ENCODE measurements at places on chromosomes 1 and 21.
A peak's percentile ranks its signal among the peaks of the same experiment; 100 is the strongest.

DNA sequence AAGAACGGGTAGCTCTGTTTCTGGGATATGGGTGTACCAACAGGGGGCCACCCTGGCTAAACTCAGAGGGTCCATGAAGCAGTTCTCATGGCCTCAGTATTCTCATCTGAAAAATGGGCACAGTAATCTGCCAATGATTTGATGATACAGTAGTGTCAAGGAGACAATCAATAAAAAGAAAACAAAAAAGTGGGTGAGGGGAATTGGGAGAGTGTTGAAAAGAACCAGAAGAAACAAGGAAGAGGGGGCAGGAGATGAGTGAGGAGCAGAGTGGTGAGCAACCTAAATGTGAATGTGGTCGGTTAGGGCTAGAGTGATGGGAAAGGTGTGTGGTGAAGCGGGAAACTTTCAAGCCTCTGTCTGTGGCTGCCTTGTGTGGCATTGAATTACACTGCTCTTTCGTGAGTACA lies 2.0 kb downstream of the SLAMF7 start:
- DNase-seq: peak; percentile 38

- DNase-seq: no peak
Observed at GRCh38 chr21:34970167-34970500, 79.0 kb downstream of the RUNX1 start.

DNA sequence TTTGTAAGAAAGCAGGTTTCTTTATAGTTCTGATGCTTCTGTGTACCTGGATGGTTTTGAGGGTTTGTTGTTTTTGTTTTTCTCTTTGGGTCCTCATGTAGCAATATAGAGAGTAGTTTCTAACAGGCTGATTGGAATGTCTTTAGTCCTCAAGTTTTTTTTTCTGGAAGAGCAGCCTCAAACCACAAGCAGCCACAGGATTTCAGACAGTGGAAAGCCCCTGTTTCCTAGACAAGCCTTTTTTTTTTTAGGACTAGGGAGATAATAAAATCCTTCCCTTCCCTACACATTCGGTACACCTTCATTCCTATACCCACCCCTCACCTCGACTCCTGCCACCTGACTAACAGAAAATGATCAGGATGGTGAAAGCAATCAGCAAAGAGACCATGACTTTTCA lies 47.6 kb downstream of the ACP6 start:
- no peak for DNase-seq

DNA sequence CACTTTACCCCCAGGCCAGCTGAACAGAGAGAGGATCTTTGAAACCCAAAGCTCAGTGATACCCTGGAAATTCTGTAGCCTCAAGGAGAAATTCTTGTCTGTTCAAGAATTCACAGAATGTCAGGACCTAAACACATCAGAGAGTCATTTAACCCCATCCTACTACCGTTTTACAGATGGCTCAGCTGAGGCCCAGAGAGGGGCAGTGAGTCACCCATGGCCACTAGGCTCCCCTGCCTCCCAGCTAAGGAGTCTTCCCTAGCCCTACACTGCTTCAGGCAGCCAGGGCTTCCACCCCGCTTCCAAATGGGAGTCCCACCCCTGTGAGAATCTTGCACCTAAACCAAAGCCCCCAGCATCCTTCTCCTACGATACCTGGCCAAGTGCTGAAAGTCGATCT lies 28.3 kb downstream of the VWA5B1 start:
- DNase-seq: no peak

GRCh38 chr1:18144916-18145647 lies 37.5 kb downstream of the IGSF21 start:
- DNase-seq: no peak

- DNase-seq: no peak
Observed at GRCh38 chr1:192010406-192010805, 147.9 kb upstream of the RGS18 start.

DNA sequence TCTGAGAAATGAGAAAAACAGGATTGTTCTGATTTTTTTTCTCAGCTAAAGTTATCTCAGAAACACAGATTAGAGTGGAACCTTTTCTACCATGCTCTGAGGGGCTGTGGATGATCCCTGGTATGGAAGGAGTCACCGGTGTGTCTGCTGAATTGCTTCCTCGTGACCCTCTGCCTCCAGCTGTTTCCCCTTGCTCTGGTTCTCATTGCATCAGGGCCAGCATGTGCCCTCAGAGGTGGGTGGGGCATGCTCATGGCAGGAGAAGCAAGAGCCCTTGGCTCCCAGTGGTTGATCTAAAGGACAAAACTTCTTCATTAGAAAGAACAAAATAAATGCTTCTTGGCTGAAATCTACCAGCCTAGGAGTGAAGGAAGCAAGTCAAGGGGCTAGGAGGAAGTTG lies 183.2 kb upstream of the HMCN1 start:
- no peak for DNase-seq

- DNase-seq: no peak
Observed at GRCh38 chr1:50710099-50710498, 250.0 kb downstream of the FAF1 start.

DNA sequence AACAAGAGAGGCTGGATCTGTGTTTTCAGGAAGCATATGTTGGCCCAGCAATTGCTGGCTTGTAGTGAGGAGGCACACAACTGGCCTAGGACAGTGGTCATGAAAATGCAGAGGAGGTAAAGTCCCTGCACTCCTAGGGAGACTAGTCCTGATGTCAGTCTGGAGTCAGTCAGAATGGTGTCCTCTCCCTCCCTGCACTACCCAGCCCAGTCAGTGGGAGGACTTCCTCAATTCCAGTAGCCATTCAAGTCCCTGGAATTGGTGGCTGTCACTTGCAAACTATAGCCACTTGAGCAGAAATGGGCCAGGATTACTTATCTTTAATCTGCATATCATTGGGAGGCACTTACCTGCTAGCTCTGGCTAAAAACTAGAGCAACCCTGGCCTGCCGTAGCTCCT lies 18.6 kb downstream of the NDUFS5 start:
- no peak for DNase-seq

DNA sequence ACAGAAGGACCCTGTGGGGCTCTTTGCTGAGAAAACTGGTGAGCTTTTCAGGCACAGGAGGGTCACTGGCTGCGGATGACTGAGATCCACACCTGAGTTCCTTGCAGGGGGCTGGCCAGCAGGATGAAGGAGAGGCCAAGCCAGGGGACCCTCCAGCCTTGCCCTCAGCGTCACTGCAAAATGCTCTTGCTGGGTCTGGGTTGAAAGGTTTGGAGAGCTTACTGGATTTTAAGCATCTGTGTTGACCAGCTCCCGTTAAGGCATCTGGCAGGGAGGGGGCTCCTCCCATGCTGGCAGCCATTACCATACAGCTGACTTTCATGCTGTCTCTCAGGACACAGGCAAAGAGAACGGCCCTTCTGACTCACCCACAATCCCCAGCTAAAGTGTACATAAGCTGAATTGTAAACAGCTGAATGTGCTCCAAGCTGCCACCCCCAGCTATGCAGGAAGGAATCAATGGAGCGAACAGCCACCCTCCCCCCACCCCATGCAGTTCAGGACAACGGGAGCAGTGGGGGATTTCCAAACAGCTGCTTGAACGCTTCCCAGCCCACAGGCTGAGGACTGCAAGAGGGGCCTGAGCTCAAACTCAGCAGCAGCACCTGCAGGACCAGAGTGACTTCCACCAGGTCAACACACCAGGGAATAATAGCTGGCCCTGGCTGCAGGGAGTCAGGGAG lies 21.3 kb upstream of the A3GALT2 start:
- DNase-seq: no peak

DNA sequence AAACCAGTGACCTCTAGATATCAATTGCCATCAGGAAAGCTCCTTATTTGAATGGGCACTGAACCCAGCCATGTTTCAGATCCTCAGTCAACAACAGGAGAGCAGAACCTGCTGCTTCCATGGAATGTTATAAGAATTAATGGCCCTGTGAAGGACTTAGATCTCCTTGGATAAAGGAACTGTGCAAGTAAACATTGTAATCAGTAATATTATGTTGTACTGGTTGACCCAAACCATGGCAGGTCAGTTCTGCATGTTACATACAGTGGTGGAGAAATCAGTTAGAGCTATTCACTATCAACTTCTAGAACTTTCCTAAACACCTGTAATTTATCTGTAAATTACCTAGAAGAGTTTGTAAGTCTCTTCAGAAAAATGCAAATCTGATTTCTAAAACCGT lies 11.2 kb upstream of the CLDN8 start:
- DNase-seq: no peak
